M059J (cell line): ENCODE measurements at places on chromosomes 13 and 19. TPM values are rescaled to one million over a fixed set of nuclear protein-coding genes. Genes with fewer than 3 reads are reported as not detected.

ZNF491 gene
- total RNA-seq, result 0.39 and 0.64 TPM in 2 replicates

DNA sequence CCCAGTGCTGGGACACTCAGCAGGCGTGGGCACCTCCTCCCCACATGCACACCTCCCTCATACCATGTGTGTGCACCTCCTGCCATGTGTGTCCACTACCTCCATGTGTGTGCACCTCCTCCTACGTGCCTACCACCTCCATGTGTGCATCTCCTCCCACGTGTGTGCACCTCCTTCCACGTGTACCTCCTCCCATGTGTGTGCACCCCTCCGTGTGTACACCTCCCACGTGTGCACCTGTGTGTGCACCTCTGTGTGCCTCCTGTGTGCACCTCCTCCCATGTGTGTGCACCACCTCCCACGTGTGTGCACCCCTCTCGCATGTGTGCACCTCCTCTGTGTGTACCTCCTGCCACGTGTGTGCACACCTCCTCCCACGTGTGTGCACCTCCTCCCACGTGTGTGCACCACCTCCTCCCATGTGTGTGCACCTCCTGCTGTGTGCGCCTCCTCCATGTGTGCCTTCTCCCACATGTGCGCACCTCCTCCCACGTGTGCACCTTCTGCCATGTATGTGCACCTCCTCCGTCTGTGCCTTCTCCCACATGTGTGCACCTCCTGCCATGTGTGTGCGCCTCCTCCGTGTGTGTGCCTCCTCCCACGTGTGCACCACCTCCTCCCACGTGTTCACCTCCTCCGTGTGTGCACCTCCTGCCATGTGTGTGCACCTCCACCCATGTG, 6.1 kb upstream of the C13orf46 start:
- DNase-seq, result no peak

- peak; percentile 12 for DNase-seq
Measured at GRCh38 chr13:47188802-47189201, 291.9 kb upstream of the HTR2A start.

PRR22 gene
- total RNA-seq, result 0.07 and 0.34 TPM in 2 replicates

SIGLEC5 gene
- total RNA-seq, result not detected in 2 replicates

CAPN12 gene
- 1.0 TPM in 2 replicates for total RNA-seq

DNA sequence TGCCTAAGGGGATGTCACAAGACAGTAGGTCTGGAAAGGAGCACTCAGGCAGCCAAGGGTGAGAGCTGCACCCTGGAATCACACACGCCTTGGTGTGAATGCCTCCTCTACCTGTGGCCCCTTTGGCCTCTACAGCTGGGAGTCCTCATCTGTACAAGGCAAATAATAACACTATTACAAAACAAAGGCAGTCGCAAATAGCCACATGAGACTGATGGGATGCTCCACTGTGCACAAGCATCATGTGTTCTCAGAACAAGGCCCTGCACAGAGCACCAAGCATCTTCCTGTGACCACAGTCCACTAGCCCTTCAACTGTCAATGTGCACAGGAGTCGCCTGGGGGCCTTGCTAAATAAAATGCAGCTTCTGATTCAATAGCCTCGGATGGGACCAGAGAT, 44.6 kb upstream of the HNRNPA1L2 start:
- DNase-seq, result no peak

DNA sequence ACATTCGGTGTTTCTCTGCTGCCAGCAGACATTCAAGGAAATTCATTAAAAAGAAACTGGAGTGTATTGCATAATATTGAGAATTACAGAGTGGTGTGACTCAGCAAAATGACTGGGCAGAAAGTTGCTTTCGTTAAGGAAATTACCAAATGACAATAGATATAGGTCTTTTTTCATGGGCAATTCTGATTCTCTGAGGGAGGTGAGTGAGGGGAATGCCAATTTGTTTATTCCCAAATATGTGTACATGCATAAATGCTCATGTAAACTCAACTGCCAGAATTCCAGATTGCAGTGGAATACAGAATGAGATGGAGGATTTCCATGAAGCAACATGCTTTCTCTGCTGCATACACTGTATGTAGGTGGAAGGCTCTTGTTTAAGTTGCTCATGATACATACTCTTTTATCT, 1730.1 kb downstream of the SLITRK5 start:
- peak; percentile 7 for DNase-seq

DNA sequence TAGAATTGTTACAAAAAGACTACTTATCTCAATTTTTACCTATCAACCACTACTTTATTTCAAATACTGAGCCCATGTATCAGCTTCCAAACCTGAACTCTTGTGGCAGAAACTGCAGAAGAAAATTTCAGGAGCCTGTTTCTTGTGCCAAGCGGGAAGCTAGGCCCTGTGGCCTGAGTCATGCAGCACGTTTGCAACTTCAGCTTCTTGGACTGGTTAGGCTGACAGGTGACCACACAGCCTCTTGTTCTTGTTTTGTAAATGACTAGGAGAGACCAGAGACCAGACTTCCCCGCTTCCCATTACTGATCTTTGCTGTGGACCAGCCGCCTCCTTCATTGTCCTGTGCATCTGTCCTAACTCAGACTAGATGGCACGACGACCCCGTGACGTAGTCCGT, 3.4 kb upstream of the LAMP1 start:
- DNase-seq, result no peak

DNA sequence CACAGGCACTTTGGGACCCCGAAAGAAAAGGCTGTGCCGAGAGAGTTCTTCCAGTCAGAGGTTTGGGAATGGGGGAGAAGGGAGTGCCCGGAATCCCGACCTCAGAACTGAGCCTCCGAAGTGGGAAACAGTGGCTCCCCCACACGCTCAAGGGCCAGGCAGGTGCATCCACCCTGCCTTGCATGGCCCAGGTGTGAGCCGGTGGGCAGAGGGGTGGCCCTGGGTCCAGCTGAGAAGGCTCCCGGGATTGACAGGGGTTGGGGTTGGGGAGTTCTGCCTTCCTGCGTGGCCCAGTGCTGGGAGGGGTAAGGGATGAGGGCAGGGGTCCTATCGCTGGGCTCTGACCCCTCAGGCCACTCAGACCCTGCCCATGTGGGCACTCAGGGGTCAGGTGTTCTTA, 163.5 kb upstream of the TUBA3C start:
- no peak for DNase-seq

DNA sequence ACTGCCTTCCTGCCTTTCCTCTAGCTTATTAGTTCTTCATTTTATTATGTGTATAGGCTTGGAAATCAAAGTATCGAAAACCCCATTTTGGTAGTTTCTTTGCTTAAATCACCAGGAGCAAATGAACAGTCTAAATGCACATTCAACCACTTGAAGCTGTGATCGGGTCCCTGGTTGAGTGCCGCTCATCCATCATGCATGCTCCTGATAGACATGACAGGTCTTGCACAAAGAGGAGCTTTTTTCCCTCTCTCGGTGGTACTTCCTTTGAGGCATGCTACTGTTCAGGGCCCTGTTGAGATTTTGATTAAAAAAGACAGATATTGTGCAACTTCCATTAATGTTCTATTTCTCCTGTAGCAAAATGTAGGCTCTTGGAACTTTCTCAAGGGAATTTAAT, 185.8 kb downstream of the OLFM4 start:
- DNase-seq, result no peak

CLDN10 gene
- 0.25 and 0.39 TPM in 2 replicates for total RNA-seq

TPM4 gene
- total RNA-seq, result 1,087 and 1,450 TPM in 2 replicates

- DNase-seq, result no peak
Measured at GRCh38 chr19:31421856-31422255, 72.6 kb upstream of the TSHZ3 start.

- DNase-seq, result no peak
Measured at GRCh38 chr13:51826606-51827005, 18.4 kb downstream of the TMEM272 start.

- DNase-seq, result peak; percentile 53
Measured at GRCh38 chr19:52494518-52494917, 33.0 kb upstream of the ZNF808 start.

- DNase-seq, result no peak
Measured at GRCh38 chr13:72523593-72523992, 203.8 kb downstream of the MZT1 start.

CDX2 gene
- total RNA-seq, result not detected in 2 replicates

CYP2A6 gene
- not detected in 2 replicates for total RNA-seq

DNA sequence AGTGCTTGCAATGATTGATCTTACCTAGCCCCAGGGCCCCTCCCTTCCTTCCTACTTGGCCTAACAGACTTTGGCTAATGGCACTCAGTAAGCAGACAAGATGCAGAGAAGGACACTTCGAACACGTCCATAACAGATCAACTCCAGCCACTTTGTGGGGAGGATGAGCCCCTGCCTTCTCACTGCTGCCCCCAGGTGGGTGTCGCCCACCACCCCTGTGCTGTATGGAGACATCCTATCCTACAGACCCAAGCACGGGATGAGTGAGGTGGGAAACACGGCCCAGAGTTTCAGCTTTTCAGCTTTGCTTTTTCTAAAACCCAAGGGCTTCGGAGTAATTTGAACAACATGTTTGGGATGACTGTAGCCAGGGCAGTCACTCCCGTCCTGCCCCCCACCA, 5.5 kb downstream of the SLC7A1 start:
- no peak for DNase-seq

DNA sequence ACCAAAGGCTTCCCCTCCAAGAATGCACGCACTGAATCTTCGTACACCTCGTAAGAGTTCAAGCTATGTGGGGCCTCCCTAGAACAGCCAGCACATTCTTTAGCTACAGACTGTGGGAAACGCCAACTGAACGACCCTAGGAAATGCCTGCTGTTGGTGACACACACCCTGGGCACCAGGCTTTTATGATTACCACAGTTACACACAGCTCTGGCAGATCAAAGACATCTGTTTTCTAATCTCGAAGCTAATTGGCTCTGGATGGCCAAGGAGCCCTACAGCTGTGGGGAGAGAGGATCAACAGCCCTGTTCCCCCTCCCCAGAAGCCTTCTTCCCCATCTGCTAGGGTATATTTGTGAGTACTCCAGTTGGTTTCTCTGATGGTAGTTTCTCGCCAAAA, 123.0 kb downstream of the COL4A1 start:
- DNase-seq, result no peak

- peak; percentile 41 for DNase-seq
Measured at GRCh38 chr13:20118268-20119140, 42.3 kb downstream of the GJA3 start.

COG3 gene
- 9.6 and 16.3 TPM in 2 replicates for total RNA-seq

STAP2 gene
- 7.9 and 13.7 TPM in 2 replicates for total RNA-seq

- DNase-seq, result no peak
Measured at GRCh38 chr13:109738298-109738746, 48.1 kb downstream of the IRS2 start.

GRCh38 chr19:56176881-56177280, 1.1 kb downstream of the GALP start:
- no peak for DNase-seq

DNA sequence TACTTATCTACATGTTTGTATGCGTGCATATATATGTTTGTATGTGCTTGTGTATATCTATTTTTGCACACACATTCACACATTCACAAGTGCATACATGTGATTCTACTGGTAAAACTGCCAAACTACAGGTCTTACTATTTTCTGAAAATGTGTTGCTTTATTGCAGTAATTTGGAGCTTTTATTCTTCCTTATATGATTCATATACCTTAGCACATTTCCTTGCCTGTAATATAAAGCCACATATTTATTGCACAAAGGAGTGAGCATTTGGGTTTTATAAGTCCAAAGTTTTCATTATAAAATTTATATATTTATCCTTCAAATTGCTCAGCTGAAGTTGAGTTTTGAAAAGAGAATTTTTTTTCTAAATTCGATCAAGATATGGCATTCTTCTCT, 1120.4 kb upstream of the PCDH9 start:
- DNase-seq, result no peak

DNA sequence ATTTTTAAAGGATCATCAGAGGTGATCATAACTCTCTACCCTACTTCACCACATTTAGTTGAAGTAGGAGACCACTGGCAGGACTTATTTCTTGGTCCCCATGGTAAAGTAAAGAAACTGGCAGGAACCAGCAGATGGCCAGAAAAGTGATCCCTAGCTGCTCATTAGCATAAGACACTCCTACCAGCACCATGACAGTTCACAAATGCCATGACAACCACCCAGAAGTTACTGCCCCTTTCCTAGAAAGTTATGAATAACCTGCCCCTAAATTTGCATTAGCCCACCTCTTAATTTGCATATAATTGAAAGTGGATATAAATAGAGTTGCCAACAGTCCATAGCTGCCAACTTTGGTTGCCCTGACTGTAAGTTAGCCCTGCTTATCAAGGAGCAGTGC, 18.4 kb upstream of the RUBCNL start:
- no peak for DNase-seq

CYP4F2 gene
- total RNA-seq, result 1.6 and 1.8 TPM in 2 replicates

GRCh38 chr19:46919324-46919723, 58.5 kb downstream of the ARHGAP35 start:
- DNase-seq, result peak; percentile 58

APLP1 gene
- total RNA-seq, result 42.4 and 51.5 TPM in 2 replicates

- DNase-seq, result peak; percentile 68
Measured at GRCh38 chr19:46975011-46975924, 44.4 kb upstream of the NPAS1 start.

KLHL1 gene
- total RNA-seq, result not detected in 2 replicates

DNA sequence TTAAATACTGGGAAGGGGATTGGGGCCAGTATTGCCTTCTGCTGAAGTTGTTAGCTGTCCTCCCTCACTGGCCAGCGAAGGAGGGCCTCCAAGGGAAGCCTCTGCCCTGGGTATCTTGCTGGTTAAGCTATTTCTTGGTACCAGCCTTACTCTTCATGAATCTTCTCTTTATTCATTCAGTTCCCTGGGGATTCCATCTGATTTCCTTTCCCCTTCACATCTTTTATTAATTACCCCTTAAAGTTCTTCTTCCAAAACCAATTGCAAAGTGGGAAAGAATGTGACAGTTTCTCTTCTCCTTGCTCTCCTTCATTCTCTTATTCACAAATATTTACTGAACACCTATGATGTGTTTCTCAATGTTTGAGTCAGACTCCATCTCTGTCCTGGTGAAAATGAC, 36.7 kb upstream of the STK24 start:
- DNase-seq, result no peak

DNAJC15 gene
- 29.0 and 34.6 TPM in 2 replicates for total RNA-seq

GRCh38 chr19:32878988-32879387, 9.4 kb upstream of the SLC7A9 start:
- no peak for DNase-seq

ZNF805 gene
- 8.5 and 13.3 TPM in 2 replicates for total RNA-seq

FOSB gene
- total RNA-seq, result 4.3 and 5.5 TPM in 2 replicates

DNA sequence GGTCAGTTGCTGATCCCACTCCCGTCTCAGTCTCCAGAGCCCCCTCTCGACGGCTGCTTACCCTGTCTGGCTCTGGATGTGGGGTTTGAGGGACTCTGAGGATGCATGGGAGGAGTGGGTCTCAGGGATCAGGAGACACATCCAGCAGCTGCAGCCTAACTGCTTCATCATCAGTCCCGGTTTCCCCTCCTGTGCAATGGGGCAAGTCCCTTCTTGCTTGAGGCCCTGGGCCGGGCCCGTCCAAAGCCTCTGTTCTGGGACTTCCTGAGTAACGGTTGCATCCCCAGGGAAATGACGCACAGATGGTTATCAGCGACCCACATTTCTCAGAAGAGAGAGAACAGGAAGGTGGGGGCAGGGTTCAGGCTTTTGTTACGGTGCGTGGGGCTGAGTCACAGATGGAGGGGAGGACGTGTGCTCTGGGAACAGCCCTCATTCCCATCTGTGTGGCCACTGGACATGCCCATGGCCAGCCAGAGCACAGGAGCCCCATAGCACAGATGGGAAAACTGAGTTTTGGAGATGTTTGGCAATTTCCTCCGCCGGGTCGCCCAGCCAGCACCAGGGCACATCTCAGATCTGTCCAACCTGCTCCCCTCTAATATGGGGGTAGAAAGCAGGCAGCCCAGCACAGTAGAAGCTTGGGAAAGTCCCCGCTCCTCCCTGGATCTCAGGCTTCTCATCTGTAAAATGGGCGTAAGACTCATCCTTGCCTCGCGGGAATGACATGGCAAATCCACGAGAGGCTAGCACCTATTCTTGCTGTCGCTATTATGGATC, 19.3 kb downstream of the GNA15 start:
- DNase-seq, result peak; percentile 100
